ENCODE measurements at places on chromosomes 11 and 22. TPM values are rescaled to one million over a fixed set of nuclear protein-coding genes. Genes with fewer than 3 reads are reported as not detected.

The OTOG gene
- not detected for total RNA-seq

DNA sequence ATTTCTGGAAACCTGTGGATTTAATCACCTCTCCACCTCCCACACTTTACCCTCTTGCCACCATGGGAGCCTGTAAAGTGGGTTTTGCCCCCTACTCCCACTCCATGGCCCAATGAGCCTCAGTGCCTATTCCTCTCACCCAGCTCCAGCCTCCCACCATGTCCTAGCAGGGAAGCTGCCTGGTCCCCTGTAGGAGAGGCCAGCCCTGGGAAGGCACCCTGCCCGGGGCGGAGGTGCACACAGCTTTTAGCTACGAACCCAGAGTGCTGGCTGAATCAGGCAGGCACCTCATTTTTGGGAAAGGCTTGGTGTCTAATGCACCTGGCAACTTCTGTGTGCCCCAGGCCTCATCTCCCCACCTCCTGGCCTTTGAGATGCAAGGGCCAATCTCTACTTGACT lies 35.8 kb upstream of the ALX4 start:
- no peak for DNase-seq

DNA sequence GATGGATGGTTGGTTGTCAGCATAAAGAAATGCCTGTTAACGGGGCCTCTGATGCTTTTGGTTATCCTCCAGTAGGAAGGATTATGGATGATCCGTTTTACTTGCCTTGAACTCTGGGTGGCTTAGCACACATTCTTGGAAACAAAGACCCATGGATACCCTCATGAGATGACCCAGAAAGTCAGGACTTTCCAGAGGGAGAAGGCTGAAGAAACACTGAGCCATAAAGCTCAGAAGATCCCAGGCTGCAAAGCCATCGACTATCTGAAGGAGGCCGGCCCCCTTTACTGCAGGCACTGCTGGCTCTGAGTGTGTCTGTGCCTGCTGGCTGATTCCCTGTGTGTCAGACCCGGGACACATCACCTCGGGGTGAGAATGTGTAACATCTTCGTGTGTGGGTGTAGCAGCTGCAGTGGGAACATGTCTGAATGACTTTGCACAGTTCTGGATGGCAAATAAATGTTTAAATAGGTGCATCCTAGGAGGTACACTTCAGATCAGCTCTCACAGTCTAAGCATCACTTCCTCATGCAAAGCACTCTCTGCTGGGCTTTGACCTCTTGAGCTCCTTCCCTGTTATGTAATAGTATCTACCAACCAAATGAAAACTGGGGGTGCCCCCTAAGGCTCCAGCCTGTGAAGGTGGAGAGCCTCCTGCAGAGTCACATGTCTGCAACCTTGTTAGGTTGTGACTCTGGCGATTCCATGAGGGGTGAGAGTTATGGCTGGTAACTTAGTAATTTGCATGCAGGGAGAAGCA lies 1084.9 kb downstream of the TBC1D22A start:
- DNase-seq = no peak

The PLAAT5 gene
- not detected for total RNA-seq

DNA sequence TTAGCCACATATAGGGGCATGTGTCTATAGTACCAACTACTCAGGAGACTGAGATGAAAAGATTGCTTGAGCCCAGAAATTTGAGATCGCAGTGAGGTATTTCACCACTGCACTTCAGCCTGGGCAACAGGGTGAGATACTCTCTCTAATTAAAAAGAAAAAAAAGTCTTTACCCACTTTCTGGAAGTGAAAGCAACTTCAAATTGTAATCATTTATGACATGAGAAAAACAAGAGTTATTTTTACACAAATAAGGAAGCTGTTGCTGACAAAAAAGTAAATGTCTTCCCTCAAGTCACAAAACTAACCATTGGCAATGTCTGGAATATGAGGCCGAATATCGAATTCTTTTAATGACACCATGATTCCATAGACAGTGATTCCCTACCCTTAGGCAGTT lies 71.4 kb downstream of the GLYATL1 start:
- no peak for DNase-seq

The CASP5 gene
- total RNA-seq = not detected

The CRYAB gene
- 0.29 TPM for total RNA-seq

DNA sequence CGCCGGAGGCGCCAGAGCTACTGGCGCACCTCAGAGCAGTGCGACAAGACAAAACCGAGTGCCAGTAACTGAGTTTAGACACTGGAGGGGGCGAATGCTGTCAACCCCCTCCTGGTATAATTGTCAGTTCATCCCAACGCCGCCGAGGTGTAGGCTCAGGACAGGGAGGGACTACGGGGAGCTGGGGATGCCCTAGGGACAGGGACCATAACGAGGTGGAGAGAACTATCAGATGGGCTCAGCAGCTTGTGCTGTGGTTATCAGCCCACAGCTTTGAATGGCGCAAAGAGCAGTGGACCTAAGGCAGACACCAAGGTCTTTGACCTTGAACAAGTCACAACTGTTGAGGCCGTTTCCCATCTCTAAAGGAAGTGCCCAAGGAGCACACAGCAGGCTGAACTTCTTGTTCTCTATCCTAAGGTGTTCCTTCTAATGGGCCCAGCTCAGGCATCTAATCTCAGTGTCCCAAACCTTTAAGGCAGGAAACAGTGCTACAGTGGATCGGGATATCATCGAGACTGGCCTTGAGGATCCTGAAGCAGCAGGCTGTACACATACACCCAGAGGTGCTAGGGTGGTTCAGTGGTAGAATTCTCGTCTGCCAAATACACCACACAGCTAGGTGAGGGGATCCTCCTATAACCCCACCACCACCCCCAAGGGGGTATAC lies 958 bp upstream of the TUT1 start:
- no peak for DNase-seq

DNA sequence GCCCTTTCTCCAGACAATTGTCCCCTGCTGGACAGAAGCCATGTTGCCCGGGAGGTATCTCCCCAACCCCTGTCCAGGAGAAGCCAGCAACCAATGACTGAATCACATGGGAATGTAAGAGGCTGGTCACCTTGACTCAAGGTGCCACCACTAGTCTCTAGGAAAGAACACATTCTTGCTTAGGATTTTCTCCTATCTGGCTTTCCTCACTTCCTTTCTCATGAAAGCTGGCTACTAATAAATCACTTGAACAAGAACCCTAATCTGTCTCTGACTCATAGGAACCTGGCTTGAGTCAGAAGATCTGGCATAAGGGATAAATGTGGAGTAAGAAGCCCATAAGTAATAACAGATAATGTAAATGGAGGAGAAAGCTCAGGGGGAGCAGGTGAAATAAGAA lies 101.4 kb upstream of the C11orf87 start:
- peak; percentile 1 for DNase-seq

Data from RPMI7951 (cell line).